ENCODE measurements at places on chromosomes 3 and 15.

GRCh38 chr3:45021524-45022297 lies 4.4 kb upstream of the CLEC3B start:
- peak; percentile 81 for DNase-seq

- no peak for DNase-seq
Observed at GRCh38 chr15:61151791-61152190, 77.3 kb downstream of the RORA start.

GRCh38 chr3:183912895-183913579 lies 28.4 kb upstream of the PARL start:
- DNase-seq = no peak

- no peak for DNase-seq
Observed at GRCh38 chr15:40118473-40118872, 9.8 kb upstream of the BMF start.

DNA sequence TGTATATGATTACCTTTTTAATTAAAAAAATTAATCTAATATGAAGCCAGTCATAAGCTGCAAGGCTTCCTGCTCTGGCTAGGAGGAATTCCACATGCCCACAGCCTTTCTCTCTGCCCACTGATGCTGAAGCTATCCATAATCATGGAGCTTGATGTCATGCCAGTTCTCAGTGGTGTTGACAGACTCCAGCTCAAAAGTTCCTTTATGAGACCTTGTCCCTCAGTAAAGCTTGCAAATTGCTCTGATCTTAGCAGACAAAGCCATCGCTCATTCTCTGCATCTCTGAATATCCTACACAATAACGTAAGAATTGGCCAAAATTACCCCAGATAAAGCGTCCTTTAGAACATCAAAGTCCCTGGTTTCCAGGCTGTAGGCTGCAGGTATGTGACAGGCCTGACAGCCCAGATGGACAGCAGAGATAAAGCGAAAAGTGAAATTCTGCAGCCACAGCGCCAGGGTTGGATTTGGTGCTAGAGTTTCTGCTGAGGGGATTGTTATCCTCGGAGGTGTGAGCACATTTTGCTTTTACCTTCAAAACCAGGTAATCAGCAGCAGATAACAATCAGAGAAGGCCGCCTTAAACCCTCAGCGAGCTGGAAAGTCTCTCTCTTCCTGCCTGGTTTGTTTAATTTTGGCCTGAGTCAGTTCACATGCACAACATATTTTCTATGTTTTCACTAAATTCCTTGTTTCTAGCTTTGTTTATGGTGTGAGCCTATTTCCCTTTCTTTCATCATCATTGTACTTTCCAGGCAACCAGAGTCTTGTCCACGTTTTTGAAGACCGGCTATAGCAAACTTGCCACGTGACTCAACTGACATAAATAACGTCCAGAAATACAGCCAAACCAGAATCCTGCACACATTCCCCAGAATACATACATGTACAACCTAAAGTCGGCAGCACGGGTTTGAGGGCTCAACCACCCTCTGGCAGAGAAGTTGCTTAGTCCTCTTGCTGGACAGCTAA lies 36.6 kb upstream of the ALDH1A3 start:
- DNase-seq = no peak

DNA sequence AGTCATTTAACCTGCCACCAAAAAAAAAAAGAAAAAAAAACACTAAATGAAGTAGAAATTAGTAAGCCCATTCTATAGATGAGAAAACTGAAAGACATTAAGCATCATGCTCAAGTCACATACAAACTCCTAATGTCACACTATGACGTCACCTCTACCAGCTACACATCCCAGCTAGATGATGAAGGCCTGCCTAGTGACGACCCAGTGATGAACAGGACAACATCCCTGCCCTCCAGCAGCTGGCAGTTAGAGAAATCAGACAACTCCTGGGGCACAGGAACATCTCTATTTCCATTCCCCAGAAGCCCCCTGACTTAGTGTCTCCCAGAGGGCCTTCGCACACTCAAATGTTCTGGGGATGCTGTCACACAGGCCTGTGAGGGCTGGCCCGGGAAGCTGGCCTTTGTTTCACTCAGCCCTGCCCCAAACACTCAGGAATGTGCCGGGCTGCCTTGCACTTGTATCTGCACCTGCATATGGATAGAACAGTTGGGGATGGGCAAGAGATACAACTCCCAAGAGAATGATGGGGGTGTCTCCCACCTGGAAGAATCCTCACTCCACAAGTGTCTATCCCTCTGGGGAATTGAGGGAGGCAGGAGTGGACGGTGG lies 7.0 kb upstream of the HAPLN3 start:
- DNase-seq = no peak

DNA sequence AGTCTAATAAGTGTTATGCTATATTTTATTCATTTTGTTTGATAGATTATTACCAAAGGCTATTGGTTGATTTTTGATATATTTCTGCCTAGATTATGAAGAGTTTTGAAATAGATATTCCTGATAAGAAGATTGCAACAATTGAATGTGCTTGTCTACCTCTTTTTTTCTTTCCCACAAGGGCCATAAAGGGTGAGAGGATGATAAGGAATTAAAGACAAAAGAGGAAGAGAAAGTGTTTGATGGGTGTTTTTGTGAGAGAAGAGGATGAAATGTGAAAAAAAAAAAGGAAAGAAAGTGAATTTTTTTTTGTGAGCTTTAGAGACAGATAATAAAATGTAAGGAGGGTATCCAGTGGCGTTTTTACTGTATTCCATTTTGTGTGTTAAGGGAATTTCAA lies 244.4 kb downstream of the CHST2 start:
- DNase-seq = no peak

- DNase-seq = no peak
Observed at GRCh38 chr3:154304936-154305335, 19.4 kb downstream of the DHX36 start.

- DNase-seq = no peak
Observed at GRCh38 chr3:152071924-152072323, 196.8 kb upstream of the MBNL1 start.

DNA sequence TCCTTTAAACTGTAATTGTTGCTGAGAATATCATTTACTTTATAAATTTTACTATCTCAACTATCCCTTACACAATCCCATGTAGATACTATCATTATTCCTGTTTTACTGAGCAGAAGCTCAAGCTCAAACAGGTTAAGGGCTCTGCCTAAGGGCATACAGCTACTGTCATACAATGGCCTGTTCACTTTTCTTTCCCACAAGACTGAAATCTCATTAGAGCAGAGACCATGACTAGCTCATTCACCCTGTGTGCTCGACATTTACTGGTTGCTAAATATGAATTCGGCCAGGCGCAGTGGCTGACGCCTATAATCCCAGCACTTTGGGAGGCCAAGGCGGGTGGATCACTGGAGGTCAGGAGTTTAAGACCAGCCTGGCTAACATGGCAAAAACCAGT lies 1.6 kb upstream of the MESP2 start:
- no peak for DNase-seq

DNA sequence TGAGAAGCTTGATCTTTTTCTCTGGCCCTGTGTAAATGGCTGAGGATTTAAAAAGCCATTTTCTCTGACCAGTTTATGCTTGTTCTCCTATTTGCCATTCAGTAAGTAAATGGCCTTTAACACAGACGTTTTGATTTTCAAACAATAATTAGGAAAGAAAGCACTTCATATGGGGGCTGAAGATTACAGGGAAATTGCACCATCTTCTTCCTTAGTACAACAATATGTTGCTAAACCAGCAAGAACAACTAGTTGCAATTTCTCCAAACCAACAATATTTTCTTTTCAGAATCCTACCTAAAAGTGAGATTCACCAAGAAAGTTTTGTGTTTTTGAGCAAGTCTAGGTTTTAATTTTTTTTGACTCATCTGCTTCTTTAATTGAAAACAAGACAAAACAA lies 80.5 kb upstream of the CCNL1 start:
- no peak for DNase-seq

DNA sequence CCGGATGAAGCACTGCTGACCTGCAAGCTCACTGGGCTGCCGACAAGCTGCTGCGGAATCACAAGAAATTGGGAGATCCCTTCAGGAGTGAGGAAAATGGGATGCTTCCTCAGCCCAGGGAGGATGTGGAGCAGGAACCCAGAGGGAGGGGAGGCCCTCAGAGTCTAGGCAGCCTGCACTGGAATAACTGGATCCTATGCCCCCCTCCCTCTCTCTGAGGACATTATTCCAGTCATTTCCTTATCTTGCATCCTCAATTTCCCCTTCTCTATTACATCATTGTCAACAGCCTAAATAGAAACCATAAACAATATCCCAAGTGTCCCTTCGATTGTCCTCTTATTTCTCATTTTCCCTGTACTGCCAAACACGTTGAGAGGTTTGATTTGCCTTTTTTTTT lies 169.0 kb downstream of the OPA1 start:
- no peak for DNase-seq

DNA sequence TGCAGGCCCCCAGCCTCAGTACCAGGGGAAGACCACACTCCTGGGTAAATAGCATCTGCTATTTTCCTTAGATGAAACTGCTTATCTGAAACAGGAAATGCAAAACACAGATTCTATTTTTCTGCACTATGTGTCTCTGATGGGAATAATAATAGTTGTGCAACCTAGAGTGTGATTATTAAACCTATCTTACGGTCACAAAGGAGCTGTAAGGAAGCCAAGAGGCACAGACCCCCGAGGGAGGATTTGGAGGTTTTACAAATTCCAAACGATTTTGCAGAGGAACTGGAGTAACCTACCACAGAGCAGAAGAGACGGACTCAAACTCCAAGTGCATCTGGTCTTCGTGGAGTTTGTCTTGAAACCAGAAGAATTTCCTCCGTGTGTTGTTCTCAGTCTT lies 14.1 kb upstream of the APOD start:
- DNase-seq = peak; percentile 59

DNA sequence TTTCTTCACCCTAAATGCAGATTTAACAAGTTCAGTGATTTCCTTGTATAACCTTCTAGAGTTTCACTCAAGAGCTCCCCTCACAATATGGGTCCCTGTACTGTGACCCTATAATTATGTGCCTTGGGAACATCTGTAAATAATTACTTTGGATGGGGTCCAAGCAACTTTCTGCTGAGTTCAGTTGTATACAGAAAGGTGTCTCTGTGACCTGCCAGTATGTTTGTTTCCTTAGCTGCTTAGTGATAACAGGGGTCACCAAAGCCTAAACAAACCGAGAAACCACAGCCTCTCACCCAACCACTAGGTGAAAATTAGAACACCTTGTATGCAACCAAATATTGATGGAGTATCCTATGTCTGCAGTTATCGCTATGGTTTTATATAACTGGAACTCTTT lies 29.8 kb upstream of the SLC25A36 start:
- no peak for DNase-seq

- no peak for DNase-seq
Observed at GRCh38 chr3:176514297-176514696, 683.0 kb downstream of the TBL1XR1 start.

DNA sequence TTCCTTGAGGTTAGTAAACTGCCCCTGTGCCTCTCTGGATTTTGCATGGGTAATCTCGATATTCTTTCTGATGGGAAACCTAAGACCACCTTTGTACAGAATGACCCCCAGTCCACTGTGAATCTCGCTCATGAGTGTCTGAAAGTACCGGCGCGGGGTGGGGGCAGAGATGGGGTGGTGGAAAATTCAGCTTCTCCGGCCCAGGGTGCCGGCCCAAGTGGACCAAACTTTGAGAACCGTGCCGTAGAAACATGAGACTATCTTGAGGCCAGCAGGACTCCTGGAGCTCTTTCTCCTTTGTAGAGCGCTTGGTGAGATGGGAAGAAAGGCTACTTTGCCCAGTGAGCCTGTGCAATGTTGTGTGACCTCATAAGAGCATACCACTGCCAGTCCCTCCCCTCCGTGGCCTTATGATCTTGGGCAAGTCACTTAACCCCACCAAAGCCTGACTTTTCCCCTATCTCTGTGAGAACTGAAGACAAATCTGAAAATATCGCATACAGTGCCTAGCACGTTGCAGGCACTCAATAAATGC lies 40.4 kb upstream of the VEPH1 start:
- DNase-seq = no peak

DNA sequence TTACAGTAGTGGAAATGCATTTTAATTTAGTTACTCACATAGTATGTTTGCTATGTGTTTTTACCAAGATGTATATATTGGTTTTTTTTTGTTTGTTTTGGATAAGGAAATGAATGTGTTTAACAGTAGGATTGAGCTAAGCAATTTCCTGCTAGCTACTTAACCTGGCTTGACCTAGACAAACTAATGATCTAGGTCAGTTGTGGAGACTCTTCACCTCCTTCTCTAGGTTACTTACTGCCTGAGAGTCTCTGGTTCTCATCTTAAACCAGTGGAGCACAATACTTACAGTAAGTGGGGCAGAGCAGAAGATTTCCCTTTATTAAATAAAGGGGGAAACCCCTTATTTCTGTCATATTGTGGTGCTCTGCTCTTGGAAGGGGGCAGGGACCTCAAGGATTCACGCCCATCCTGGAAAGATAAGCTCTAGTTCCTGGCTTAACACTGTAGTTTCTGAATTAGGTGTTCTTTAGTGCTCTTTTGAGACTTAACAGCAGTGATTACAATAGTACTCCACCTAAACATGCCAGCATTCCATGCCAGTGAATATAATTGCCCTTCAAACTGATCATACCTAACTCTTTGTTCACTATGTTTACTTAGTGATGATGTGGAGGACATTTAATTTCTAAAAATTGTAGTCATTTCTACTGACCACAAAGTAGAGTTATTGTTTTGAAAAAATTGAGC lies 79.9 kb downstream of the UBP1 start:
- no peak for DNase-seq

GRCh38 chr15:30827625-30828303 lies 76.0 kb upstream of the FAN1 start:
- DNase-seq = no peak

DNA sequence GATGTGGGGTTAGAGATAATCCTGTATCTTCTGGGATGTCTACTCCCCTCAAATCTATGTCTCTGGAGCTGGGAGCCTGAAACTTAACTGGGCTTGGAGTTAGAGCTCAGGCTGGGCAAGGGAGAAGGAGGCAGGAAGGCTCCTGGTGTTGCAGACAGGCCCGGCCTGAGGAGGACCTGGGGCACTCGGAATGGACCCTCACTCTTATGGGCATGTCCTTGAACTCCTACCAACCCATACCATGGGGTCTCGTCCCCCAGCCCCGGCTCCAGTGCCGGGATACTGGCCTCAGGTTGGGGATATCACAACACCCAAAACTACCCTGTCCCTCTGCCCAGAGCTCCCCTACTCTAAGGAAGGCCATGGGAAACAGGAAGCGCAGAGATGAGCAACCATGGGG lies 45.2 kb downstream of the SCN5A start:
- DNase-seq = peak; percentile 12

DNA sequence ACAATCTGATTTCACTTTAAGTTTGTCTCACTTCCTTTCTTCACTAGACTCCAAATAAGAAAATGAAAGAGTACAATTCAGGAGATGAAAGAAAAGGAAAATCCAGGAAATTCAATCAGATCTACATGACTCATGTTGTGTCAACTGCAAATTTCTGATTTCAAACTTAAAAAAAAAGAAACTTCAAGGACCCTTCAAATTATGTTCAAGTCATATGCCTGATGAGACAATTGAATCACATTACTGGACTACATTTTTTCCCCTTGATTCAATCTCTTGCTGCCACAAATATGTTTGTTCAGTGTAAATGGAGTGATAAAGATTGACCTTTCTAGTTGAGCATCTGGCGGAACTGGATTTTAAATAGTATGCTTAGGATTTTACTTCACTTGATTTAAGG lies 37.4 kb downstream of the FRMD5 start:
- no peak for DNase-seq

- DNase-seq = no peak
Observed at GRCh38 chr15:28892789-28893610, 7.2 kb downstream of the APBA2 start.

Measured in psoas muscle (tissue), 8 donors.